ENCODE measurements at places on chromosomes 4 and X.

DNA sequence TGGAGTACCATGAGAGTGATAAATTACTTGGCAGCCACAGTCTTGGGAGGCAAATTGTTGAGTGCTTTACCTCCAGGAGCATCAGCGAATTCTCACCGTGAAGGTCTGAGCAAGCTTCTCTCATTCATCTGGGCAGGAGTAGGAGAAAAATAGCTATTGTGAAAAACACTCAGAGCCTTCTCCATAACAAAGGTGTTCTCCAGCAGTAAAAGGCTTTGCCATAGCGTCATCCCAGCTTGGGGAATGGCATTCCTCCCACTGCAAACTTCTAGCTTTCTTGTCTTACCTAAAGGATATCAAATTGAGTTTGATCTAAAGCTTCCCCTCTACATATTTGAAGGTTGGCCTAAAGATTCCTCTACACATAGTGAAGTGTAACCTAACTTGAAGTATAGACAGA, 29.8 kb upstream of the MAGEA11 start:
- DNase-seq = no peak

DNA sequence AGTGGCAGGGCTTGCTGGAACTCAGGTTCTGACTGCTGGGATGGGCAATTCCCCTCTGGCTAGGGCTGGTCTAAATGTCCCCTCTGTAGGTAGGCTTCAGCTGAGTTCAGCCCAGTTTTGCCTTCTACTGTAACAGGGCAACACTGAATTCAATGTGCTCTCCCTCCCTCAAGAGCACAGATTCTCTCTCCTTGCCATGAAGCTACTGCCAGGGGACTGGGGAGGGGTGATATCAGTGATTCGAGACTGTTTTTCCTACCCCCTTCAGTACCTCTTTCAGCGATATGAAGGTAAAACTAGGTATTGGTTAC, 23.4 kb upstream of the STPG2 start:
- no peak for DNase-seq

- DNase-seq = peak; percentile 79
Observed at GRCh38 chr4:137300776-137301175, 231.5 kb downstream of the PCDH18 start.

GRCh38 chr4:101190751-101191150, 156.6 kb downstream of the PPP3CA start:
- no peak for DNase-seq

Measured in fibroblast of skin of back (primary cell).